ENCODE measurements at places on chromosomes 13 and 19.

GRCh38 chr13:114227528-114227927 lies 7.2 kb upstream of the CDC16 start:
- no peak for DNase-seq

DNA sequence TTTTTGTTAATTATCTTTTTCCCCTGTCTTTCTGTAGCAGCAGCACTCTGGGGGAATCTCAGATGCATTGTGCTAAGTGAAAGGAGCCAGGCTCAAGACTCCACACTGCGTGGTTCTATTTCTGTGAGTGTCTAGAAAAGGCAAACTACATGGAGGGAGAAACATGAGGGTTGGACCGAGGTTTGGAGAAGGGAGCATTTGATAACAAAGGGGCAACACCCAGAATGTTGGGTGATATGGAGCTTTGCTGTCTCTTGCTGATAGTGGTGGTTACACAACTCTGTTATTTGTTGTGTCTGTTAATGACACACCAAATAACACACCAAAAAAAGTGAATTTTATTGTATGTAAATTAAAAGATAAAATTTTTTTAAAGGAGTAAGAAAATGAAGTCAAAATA lies 107.8 kb downstream of the COL4A2 start:
- no peak for DNase-seq

GRCh38 chr13:33183431-33184111 lies 102.0 kb downstream of the STARD13 start:
- no peak for DNase-seq

DNA sequence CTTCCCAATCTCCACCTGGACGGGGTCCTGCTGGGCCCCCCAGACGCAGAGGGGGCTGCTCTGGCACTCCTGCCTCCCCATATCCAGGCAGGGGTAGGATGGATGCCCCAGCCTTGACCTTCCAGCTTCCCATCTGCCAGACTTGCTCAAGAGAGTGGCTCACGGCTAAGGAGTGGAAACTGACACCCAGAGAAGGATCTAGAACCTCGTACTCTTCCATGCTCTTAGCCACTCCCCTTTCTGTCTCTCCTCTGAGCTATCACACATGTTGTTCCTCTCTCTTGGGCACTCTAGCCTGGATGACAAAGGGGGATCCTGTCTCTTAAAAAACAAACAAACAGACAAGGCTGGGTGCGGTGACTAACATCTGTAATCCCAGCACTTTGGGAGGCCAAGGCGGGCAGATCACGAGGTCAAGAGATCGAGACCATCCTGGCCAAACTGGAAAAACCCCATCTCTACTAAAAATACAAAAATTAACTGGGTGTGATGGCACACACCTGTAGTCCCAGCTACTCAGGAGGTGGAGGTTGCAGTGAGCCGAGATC lies 12.2 kb upstream of the FUT5 start:
- no peak for DNase-seq

Measured in activated T-helper 9 cell treated with anti-CD3 and anti-CD28 coated beads, Interleukin-2, amount 50 U/mL, for 16 hours (primary cell).